ENCODE measurements at places on chromosomes 2 and 18.
A peak's percentile ranks its signal among the peaks of the same experiment; 100 is the strongest.

DNA sequence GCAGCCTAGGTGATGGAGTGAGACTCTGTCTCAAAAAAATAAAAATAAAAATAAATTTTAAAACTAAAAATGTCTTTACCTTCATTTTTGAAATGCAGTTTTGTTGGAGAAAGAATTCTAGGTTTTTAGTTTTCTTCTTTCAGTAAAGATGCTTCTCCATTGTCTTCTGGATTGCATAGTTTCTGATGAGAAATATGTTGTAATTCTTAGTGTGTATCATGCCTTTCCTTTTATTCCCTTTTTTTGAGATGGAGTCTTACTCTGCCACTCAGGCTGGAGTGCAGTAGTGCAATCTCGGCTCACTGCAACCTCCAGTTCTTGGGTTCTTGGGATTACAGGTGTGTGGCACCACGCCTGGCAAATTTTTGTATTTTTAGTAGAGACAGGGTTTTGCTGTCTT, 130.0 kb upstream of the FBXO11 start:
- no peak for DNase-seq

- DNase-seq, result no peak
Measured at GRCh38 chr2:121342751-121343150, 57.7 kb upstream of the TFCP2L1 start.

DNA sequence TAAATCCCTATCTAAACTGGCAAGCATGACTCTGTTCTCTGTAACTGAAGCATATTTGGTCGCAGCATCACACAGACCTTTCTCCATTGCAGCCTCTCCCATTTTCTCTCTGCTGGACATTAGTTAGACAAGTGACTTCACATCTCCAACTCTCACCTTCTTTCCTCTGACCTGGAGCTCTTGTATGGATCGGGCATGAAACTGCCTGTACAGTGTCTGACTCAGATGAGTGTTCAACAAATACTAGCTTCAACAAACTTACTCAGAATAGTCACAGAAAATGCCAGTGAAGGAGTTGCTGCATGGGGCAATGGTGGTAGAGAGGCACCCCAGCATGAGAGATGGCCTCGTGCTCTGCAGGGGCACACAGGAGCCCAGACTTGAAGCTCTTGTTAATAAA, 104.7 kb upstream of the COPS8 start:
- DNase-seq, result no peak

GRCh38 chr18:63366213-63367052, 573 bp downstream of the KDSR start:
- peak; percentile 54 for DNase-seq

- DNase-seq, result no peak
Measured at GRCh38 chr2:10300997-10301940, 1.4 kb upstream of the HPCAL1 start.

DNA sequence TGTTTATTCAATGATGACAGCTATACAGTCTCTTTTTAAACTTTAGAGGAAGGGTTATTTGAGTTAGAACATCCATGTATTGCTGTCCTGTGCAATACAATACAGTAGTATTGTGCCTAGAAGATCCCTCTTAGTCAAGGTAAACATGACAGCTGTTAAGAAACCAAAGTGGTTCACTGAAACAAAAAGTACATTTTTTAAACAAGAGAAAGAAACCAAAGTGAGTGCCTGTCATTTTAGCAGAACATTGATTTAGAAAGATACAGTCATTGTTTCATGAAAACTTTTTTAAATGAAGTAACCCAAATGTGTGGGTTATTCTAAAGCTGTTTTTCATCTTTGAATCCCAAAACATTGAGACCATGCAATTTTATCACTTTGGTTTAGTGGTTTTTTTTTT, 15.5 kb downstream of the ITPRID2 start:
- DNase-seq, result no peak

- DNase-seq, result no peak
Measured at GRCh38 chr18:57242285-57242684, 95.4 kb downstream of the BOD1L2 start.

GRCh38 chr2:151181524-151181923, 80.1 kb downstream of the RBM43 start:
- no peak for DNase-seq

DNA sequence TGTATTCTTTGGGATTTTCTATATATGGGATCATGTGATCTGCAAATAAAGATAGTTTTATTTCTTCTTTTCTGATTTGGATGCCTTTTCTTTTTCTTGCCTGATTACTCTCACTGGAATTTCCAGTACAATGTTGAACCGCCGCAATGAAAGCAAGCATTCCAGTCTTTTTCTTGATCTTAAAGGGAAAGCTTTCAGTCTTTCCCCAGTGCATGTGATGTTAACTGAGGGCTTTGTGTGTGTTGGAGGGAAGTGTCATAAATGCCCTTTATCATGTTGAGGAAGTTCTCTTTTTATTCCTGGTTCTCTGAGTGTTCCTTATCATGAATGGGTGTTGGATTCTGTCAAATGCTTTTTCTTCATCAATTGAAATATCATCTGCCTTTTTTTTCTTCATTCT, 16.9 kb upstream of the CYBRD1 start:
- DNase-seq, result no peak

GRCh38 chr2:238380336-238380735, 46.4 kb upstream of the ASB1 start:
- no peak for DNase-seq
